Articular chondrocyte of knee joint (primary cell): ENCODE measurements at places on chromosomes 12 and 14. TPM values are rescaled to one million over a fixed set of nuclear protein-coding genes. Genes with fewer than 3 reads are reported as not detected.

TBC1D30 gene
- total RNA-seq = 0.13 and 0.43 TPM in 2 replicates

SLC8A3 gene
- total RNA-seq = 0.22 and 0.26 TPM in 2 replicates

PTPRB gene
- total RNA-seq = under 0.01 and 0.32 TPM in 2 replicates

IQSEC3 gene
- 0.65 TPM in 2 replicates for total RNA-seq

ESRRB gene
- 0.11 and 0.13 TPM in 2 replicates for total RNA-seq

P2RX2 gene
- not detected in 2 replicates for total RNA-seq
